ENCODE measurements at places on chromosomes 6 and 20. TPM values are rescaled to one million over a fixed set of nuclear protein-coding genes. Genes with fewer than 3 reads are reported as not detected.
A peak's percentile ranks its signal among the peaks of the same experiment; 100 is the strongest.

- no peak overlapping the region for H3K27ac ChIP-seq
- no peak overlapping the region for H3K4me3 ChIP-seq
- H3K27me3 ChIP-seq = no peaks in the 10 kb centered on the region
- peaks cover 12% of the 10 kb centered on the region for H3K4me1 ChIP-seq
- DNase-seq = no peak
Measured at GRCh38 chr20:50348096-50348495, 157.5 kb downstream of the CEBPB start.

DNA sequence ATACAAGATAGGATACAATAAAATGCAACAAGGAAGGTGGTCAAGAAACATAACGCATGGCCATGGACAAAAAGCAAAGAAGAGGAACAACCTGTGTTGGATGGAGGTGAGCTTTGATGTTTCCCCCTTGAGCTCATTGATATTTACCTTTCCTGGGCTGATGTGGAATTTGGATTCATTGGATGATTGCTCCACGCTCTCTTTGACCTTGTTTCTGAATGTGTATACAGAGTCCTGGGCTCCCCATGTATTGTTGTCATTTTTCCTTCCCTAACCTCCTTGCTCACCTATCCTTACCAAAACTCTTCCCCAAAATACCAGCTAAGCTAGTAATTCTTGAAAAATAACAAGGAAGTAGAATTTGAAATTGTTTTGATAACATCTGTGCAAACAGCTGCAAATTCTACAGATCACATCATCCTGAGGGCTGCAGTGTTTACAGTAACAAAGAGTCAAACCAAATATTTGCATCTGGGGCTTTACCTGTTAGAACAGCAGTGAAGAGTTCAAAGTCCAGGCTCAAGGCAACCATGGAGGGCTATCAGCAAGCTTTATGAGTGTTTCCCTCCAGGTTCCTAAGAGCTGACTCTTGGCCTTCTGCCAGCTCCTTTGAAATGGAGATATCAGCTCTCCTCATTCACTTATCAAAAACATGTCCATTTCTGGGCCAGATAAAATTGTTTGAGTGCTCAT is 214.3 kb upstream of the MARCKS start:
- DNase-seq = peak; percentile 8
- peaks cover 18% of the 10 kb centered on the region for H3K4me1 ChIP-seq
- no peak overlapping the region for H3K4me3 ChIP-seq
- H3K27ac ChIP-seq = no peak overlapping the region
- no peaks in the 10 kb centered on the region for H3K27me3 ChIP-seq

DNA sequence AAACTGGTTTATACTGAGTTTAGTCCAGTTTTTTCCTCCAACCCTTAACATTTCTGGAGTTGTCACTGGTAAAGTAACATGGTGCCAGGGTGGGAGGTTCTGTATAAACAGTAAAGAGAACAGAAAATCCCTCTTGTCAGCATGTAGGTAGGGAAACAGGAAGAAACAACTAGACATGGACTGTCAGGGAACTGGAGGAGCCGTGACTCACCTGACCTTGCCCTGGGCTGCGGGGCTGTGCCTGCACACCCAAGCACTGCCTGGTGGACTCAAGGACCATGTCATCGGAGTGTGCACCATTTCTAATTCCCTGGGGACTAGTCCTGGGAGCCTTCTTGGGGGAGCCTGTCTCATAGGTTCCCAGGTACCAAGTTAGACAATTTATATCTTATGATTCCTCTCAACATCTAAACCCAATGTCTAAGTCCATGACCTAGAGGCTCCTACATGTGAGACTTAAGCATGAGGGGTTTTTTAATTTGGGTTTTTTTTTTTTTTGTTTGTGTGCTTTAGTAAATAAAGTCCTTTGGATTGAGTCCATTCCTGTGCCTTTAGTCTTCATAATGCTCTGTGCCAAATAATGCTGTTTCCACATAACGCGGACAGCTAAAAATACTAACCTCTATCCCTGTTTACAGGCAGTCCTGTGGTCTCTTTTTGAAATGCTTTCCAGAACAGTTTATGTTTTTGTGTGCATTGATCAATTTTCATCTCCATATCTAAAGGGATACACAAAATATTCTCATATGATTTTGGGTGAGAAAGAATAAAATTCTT is 136.9 kb upstream of the SUPT3H start:
- no peak for DNase-seq
- no peaks in the 10 kb centered on the region for H3K27me3 ChIP-seq
- peaks cover 8% of the 10 kb centered on the region for H3K4me1 ChIP-seq
- H3K27ac ChIP-seq = no peak overlapping the region
- no peak overlapping the region for H3K4me3 ChIP-seq

Gene IMPG1
- polyA plus RNA-seq = not detected

Gene SLCO4A1
- 0.43 TPM for polyA plus RNA-seq

All from GM23248 (cell line).